ENCODE measurements at places on chromosomes 7 and 10.

DNA sequence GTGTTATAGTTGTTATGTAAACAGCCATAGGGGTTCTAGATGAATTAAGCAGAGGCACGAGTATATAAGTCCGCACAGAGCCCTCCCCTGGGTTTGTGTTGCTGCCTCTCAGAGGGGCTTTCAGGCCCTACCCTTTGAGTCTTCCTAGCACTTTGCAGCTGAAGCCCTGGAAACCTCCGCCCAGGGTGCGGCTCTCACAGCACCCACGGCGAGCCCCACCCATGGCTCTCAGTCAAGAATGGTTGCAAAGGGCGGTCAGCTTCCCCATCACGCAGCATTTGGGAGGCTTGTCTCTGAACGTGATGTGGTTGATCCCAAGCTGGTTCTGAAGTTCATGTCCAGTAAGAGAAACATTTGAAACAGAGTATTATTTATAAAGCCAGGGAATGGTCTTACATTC is 18.8 kb upstream of the INSIG1 start:
- DNase-seq = no peak

GRCh38 chr10:125064681-125065492 is 95.5 kb downstream of the CTBP2 start:
- no peak for DNase-seq

GRCh38 chr10:102633287-102633686 is 11.0 kb upstream of the TRIM8 start:
- DNase-seq = no peak

GRCh38 chr7:97272237-97272975 is 154.9 kb downstream of the SDHAF3 start:
- DNase-seq = no peak

DNA sequence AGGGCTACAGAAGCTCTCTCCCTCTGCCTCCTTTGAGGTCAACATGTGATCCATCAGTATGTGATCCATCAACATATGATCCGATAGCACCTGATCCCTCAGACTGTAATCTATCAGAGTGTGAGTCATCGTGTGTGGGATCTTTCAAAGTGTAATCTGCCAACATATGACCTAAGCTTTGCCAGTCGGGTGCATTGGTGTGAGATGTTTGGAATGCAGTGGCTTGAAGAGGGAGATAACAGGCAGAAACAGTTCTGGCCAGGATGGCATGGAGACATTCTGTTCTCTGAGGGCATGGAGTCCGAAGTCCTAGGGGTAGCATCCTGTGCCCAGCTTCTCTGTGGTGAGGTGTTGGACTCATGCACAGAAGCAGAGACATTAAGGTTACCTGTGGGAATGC is 217.7 kb upstream of the ETV1 start:
- no peak for DNase-seq

GRCh38 chr7:117555260-117555659 is 75.4 kb downstream of the CFTR start:
- no peak for DNase-seq

DNA sequence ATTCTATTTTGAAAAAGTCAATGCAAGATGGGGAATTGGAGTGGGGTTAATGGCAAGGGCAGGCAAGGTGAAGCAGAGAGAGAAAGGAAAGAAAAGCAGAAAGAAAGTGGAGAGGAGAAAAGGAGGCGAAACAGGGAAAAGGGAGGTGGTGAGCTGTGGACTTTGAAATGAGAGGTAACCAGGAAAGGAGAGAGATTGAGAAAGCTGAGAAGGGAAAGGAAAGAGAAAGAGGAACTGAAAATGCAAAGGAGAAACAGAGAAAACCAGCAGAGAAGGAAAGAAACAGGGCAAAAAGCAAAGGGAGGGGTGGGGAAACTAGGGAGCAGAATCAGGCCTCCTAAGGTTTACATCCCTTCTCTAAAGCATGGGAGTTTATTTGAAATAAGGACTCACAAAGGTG is 72.5 kb upstream of the TPK1 start:
- no peak for DNase-seq

DNA sequence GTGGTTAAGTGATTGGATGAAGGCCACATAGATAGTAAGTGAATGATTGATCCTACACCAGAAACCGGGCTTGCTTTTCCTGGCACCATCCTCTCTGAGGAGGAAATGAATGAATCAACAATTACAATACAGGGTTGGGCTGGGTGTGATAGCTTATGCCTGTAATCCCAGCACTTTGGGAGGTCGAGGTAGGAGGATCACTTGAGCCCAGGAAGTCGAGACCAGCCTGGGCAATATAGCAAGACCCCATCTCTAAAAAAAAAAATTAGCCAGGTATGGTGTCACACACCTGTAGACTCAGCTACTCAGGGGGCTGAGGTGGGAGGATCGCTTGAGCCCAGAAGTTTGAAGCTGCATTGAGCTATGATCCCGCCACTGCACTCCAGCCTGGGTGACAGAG is 111.5 kb downstream of the COL26A1 start:
- DNase-seq = no peak

DNA sequence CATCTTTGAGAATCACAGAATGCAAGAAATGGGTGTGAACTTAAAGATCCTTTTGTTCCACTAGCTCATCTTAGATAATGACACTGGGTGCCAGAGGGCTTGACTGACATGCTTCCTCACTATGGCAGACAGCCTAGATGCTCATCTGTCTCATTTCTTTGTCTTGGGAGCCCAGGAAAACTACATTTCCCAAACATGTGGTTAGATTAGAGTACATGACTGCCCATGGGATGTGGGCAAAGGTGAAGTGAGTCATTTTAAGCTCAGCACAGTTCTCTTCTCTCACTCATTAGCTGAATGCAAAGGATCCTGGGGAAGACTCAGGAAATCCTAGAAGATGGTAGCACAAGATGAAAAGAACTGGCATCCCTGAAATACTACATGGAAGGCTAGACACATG is 32.5 kb upstream of the TBX20 start:
- no peak for DNase-seq

DNA sequence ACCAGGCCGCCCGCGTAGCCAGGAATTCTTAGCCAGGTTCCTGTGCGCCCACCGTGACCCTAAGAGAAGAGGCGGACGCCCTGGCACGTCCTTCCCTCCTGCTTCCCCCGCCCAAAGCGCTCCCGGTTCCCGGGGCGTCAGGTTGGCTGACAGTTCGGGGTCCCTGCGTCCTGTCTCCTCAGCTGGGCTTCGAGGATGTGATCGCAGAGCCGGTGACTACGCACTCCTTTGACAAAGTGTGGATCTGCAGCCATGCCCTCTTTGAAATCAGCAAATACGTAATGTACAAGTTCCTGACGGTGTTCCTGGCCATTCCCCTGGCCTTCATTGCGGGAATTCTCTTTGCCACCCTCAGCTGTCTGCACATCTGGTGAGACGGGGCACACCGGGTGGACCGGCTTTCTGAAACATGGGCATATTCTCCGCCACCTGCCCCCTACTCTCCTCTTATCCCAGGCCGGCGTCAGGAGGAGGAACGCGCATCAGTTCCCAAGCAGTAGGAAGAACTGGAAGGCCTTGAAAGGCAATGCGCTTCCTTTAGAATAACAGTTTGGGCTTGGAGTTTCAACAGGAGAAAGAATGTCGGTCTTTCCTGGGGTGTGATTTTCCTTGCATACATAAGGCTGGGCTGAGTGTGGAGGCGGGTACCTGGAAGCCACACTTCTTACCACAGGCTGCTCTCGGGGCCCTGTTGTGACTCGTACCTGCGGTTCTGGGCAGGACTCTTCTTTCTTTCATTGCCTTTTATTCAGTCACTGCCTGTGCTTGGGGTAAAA is 728 bp downstream of the CAV2 start:
- DNase-seq = no peak

DNA sequence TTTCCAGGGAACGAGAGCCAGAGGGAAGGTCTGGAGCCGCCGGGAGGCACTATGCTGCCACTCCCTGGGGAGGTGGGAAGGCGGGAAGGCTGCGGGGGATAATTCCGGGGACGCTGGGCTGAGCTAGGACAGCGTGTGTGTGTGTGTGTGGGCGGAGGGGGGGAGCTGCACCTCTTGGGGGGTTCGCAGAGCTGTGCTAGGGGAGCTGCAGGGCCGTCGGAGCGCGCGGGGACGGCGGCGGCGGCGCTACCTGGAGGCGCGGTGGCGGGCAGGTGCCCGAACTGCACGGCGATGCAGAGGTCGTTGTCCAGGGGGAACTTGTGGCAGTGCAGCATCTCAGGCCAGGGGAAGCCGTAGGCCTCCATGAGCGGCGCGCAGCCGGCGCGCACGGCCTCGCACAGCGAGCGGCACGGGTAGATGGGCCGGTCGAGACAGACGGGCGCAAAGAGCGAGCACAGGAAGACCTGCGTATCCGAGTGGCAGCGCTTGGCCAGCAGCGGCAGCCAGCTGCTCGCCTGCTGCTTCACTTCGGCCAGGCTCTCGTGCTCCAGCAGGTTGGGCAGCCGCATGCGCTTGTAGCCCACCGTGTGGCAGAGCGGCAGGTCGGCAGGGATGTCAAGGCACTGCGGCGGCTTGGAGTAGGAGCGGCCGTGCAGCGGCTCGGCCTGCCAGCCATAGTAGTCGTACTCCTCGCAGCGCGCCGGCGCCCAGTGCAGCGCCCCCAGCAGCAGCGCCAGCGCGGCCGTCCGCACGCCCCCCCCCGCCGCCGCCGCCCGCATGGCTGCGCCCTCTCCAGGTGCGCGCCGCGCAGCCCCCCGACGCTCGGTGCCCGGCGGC is 526 bp downstream of the SFRP5 start:
- peak; percentile 43 for DNase-seq

DNA sequence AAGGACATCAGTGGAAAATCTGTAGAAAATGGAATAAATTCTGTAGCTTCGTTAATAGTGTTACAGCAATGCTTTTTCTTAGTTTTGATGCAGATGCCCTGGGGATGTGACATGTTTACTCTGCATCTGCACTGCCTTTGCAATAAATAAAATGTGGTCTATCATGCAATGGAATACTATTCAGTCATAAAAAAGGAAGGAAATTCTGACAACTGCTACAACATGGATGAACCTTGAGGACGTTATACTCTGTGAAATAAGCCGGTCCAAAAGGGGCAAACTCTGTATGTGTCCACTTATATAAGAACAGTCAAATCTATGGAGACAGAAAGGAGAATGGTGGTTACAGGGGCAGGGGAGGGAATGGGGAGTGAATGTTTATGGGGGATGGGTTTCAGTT is 13.5 kb downstream of the GRIFIN start:
- no peak for DNase-seq

- DNase-seq = no peak
These were observed 69.9 kb upstream of the FGL2 start for GRCh38 chr7:77269360-77270093.

DNA sequence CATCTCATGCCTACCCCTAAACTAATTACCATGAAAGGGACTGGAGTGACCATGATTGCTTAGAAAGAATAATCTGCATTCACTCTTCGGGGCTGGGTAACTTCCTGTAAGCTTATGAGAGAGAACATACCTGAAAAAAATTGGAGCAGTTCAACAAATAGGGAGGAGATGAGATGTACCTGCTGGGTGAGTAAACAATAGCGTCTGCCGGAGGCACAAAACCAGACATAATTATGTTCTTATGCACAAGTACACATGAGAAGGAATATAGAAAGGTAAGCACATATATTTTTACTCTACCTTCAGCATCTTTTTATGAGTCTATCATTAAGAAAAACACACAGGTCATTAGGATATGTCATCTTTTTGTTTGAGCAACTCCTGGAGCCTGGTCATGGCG is 224.6 kb upstream of the FERD3L start:
- peak; percentile 6 for DNase-seq

DNA sequence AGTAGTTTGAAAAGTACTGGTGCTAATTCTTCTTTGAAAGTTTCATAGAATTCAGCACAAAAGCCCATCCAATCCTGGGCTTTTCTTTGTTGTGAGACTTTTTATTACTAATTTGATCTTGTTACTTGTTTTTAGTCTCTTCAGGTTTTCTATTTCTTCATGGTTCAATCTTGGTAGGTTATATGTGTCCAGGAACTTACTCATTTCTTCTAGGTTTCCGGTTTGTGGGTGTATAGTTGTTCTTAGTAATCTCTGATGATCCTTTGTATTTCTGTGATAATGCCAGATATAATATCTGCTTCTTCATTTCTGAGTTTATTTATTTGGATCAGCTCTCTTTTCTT is 147.5 kb downstream of the RTKN2 start:
- no peak for DNase-seq

GRCh38 chr7:84145892-84146291 is 48.7 kb downstream of the SEMA3A start:
- DNase-seq = no peak

- no peak for DNase-seq
These were observed 82.8 kb upstream of the TNS3 start for GRCh38 chr7:47664650-47665195.

- no peak for DNase-seq
These were observed 89.2 kb upstream of the JAZF1 start for GRCh38 chr7:28269700-28270361.

DNA sequence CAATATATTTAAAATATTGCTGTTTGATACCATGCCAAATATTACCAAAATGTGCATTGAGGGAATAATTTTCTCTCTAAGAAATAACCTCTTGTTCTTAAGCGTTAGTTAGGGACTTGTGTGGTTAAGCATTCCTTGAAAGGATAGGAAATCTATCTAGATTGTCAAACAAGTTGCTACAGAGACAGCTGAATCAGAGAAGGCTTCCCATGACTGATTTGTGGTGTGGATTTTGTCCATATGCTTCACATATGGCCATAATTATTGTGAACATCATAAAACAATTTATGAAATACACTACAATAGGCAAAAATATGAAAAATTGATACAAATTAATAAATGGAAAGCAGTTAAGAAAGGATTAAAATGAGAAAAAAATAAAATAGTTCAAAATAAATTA is 96.3 kb downstream of the GNAT3 start:
- no peak for DNase-seq

- no peak for DNase-seq
These were observed 182.2 kb upstream of the INHBA start for GRCh38 chr7:41885078-41885477.

DNA sequence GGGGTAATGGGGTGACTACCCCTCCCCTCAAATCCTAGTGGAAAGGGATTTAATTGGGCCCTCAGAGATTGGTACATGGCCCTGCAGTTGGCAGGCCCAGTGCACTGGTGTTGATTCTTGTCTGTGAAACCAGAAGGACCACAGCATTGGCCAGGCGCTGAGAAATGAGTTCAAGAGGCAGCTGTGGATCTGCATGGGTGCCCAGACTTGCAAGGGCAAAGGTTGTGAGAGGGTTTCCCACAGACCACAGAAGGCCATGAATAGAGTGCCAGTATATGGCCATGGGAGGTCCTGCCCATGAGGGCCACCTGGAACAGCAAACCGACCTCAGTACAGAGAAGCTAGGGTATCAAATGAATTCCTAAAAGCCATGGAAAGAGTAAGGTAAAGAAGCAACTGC is 32.9 kb downstream of the TMEM168 start:
- no peak for DNase-seq

- no peak for DNase-seq
These were observed 42.4 kb upstream of the NANOS1 start for GRCh38 chr10:118986815-118987790.

DNA sequence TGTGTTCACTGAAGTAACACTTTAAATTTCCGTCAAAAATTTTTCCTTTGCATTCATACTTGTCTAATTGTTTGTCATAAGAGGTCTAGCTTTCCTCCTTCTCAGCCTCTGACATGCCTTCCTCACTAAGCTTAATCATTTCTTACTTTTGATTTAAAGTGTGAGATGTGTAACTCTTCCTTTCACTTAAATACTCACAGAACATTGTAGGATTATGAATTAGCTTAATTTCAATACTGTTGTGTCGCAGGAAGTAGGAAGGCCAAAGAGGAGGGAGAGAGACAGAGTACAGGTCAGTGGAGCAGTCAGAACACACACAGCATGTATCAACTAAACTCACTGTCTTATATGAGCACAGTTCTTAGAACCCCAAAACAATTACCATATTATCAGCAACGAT is 99.0 kb downstream of the SRPK2 start:
- no peak for DNase-seq

GRCh38 chr7:142808461-142808801 is 37.7 kb downstream of the PRSS2 start:
- no peak for DNase-seq

- no peak for DNase-seq
These were observed 69.5 kb downstream of the ADCY1 start for GRCh38 chr7:45643630-45644029.
